ENCODE measurements at places on chromosomes 11 and 22. TPM values are rescaled to one million over a fixed set of nuclear protein-coding genes. Genes with fewer than 3 reads are reported as not detected.

The IGHMBP2 gene
- total RNA-seq, result 28.3 TPM

The TBX10 gene
- total RNA-seq, result not detected

The OR4D5 gene
- total RNA-seq, result not detected

The C11orf52 gene
- total RNA-seq, result 3.7 TPM

The MRGPRX4 gene
- not detected for total RNA-seq

The LAMTOR1 gene
- 92.0 TPM for total RNA-seq

GRCh38 chr11:75276686-75277085 is 36.1 kb downstream of the TPBGL start:
- peak; percentile 44 for DNase-seq

GRCh38 chr11:776561-777287 is 563 bp downstream of the GATD1 start:
- DNase-seq, result peak; percentile 91

GRCh38 chr11:117843666-117844484 is 19.3 kb upstream of the FXYD2 start:
- DNase-seq, result peak; percentile 94

DNA sequence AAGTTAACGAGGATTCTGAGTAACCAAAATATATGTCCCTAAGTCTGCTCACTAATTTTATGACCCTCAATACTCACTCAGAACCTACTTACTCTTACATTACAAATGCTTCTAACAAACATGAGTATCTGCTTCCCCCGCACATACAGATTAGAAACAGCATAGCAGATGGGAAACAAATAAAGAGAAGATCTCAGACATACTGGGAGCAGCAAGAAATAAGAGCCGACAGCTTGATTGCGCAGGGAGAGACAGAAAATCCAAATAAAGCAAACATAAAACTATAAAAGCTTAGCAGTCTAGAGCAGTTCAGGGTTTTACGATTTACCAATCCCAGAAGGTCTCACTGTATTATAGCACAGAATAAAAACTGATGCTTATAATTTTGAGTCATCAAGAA is 89.1 kb upstream of the DBX1 start:
- no peak for DNase-seq

DNA sequence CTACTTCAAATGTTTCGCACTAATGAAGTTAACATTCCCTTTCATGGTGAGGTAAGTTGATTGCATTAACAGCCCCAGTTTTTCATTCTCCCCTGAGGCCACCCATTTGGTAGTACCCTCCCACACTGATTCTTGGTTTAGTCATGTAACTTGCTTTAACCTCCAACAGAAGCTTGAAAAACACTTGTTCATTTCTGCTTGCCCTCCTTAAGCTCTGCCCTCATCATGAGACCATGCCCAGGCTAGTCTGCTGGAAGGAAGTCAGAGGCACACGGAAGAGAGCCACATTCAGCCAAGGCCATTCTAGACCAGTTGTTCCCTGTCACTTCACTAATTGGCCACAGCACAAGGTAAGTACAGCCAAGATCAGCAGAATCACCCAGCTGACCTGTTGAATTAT is 50.7 kb upstream of the CD44 start:
- DNase-seq, result no peak

GRCh38 chr11:76777305-76777704 is 5.9 kb upstream of the TSKU start:
- no peak for DNase-seq

GRCh38 chr11:11036848-11037732 is 179.2 kb upstream of the ZBED5 start:
- peak; percentile 76 for DNase-seq

DNA sequence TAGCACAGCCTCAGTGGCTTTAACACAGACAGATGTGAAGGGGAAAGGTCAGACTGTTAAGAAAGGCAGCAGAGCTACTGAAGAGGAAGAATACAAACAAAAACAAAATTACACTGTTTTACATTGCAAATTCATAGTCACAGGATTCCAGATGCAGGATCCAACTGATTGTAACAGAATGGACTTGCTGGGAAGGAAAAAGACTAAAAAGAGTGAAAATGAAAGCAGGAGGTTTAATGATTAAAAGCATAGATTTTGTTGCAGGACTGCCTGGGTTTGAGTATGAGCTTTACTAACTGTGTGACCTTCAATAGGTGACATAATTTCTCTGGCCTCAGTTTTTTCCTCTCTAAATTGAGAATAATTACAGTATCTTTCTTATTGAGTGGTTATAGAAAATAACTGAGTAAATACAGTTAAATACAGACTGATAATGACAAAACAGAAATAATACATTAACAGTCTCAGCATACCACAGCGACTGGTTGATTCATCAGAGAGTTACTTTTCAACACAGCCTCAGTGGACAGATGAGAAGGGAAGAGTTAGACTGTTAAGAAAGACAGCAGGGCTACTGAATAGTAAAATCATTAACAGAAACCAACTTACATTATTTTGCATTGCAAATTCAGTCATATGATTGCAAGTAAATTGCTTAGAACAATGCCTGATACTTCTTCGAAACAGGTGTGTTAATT is 704.2 kb upstream of the TENM4 start:
- no peak for DNase-seq

- DNase-seq, result no peak
Measured at GRCh38 chr11:80462211-80462610, 1021.4 kb upstream of the TENM4 start.

DNA sequence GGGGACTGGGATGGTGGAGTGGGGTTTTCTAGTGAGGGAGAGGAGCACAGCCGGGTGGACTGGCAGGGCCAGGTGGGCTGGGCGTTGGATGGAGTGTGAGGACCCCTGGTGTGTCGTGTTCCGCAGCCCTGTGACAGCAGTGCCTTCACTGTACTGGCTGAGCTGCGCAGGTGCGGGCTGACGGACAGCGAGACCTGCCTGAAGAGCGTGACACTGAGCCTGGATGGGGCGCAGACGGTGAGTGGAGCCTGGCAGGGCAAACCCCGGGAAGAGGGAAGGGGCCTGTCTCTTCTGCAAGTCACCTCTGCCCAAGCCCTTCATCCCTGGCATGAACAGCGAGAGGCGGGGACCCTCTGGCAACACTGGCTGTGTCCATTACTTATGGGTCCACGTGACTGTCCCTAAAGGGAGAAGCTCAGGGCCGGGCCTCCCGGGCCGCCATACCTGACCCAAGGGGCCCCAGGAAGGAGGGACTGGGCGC is 10.0 kb downstream of the MUC5AC start:
- no peak for DNase-seq

GRCh38 chr11:71449596-71449995 is 1.4 kb upstream of the DHCR7 start:
- peak; percentile 72 for DNase-seq

- DNase-seq, result no peak
Measured at GRCh38 chr11:85831050-85831449, 20.1 kb upstream of the SYTL2 start.

DNA sequence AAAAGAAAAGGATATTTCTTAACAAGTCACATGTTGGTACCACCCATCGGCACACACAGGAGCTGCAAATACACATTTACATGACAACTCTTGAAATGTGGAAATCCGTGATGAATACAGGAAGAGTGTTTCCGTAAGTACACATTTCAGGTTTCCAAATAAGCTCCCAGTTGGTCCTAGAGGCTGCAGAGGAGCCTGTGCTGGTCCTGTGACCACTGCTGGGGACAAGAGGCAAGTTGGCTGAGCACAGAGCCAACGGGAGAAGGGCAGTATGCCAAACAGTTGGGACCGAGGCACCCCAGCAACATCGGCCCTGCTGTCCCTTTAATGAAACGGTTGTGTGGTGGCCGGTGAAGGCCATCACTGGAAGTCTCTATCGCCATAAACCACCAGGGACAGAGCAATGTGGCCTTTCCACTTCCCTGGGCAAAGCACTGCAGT is 38.5 kb upstream of the ARFGAP3 start:
- DNase-seq, result no peak

Data from endodermal cell (in vitro differentiated cells).